LoVo (cell line): ENCODE measurements at places on chromosomes 2 and 18.

DNA sequence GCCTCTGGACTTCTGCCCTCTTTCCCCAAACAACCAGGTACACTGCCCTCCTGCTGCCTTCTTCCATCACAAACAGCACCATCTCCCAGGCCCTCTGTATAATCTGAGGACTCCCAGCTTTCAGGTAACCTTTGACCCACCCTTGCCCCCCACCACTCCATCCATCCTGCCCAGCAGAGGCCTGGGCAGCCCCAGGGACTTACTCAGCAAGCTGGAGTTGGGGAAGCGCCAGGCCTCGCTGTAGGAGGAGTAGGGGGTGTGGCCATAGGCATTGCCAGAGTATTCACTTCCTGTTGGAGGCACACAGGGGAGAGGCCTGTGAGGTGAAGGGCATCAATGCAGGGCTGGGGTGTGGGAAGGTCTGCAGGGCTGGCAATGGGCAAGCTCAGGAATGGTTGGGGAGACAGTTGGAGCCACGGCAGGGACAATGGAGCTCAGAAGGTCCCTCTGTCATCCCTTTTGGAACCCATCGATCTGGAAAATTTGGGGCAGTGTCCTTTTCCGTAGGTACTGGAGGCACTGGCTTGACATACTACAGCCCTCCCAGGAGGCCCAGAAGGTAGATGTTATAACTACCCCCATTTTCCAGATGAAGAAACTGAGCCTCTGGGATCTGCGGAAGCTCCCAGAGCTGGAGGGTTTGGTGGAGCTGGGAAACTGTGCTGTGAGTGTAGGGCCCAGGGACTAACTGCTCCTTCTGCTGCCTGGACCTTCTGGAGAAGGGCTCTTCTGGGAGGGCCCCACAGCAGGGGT is 46.3 kb downstream of the PSD4 start:
- DNase-seq: peak; percentile 72

DNA sequence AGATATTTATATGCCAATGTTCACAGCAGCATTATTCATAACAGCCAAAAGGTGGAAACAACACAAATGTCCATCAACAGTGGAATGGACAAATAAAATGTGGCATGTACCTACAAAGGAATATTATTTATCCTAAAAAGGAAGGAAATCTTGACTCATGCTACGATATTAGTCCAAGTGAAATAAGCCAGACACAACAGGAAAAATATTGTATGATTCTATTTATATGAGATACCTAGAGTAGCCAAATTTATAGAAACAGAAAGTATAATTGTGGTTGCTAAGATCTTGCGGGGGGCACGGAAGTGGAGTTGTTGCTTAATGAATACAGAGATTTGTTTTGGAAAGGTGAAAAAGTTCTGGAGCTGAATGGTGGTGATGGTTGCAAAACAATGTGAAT is 33.0 kb upstream of the CCDC150 start:
- DNase-seq: no peak

GRCh38 chr2:148994341-148994740 is 44.2 kb upstream of the LYPD6B start:
- DNase-seq: no peak

GRCh38 chr2:7634409-7634808 is 717.2 kb downstream of the RNF144A start:
- no peak for DNase-seq

GRCh38 chr2:129004485-129004884 is 685.8 kb upstream of the HS6ST1 start:
- no peak for DNase-seq

DNA sequence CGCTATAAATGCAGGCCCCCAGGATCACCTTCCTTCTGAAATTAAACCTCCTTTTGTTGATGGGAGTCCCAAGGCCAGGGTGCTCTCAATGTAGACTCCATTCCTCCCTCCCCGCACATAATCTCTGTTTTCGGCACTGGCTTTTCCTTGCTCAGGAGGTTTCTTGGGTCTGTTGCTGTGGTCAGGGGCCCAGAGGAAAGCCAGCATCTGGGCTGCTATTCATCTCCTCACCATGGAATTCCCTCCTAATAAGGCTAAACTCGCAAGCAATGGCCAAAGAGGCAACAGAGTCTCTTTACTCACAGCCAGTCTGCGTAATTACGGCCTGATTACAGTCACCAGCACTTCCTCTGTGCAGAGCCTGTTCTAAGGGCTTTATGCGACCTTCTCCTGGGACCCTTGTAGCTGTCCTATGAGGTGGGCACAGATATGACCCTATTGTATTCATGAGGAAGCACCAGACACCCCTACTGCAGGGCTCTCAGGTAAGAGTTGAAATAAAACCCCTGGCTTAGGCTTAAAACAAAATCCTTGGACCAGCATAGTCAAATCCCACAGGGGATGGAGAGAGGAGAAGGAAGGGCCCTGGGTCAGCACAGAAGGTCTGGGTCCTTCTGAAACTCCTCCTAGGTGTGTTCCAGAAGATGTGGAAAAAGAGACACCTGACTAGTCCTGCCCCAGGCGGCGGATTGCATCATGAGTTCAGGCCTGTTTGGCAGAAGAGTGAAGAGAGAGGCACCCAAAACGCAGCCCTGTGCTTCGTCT is 105.0 kb upstream of the SH3BP4 start:
- DNase-seq: no peak

DNA sequence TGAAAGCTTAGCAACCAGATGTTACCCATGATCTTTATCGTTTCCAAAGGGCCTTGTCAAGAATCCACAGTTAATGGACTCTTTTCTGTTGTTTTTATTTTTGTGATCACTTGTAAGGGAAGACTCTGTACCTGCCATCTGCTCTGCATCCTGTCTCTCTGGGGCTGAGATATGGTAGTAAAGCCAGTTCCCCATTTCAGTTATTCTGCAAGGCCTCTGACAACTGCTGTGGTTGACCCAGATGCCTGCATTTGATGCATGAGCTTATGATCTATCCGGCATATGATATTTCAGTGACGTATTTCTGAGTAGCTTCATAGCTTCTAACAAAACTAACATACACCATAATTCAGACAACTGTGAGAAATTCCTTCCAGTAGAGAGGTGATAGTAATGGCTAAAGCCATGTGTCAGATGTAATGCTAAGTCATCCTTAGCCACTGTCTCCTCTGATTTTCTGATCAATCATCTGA is 105.1 kb downstream of the TPO start:
- no peak for DNase-seq
